Activated CD8-positive, alpha-beta T cell treated with anti-CD3 and anti-CD28 coated beads, Interleukin-2, amount 10 ng/mL, durations not matched to agents 7 days and 5 days (primary cell): ENCODE measurements at places on chromosomes 7 and 10. TPM values are rescaled to one million over a fixed set of nuclear protein-coding genes. Genes with fewer than 3 reads are reported as not detected.
A peak's percentile ranks its signal among the peaks of the same experiment; 100 is the strongest.

The SORBS1 gene
- 0.24 TPM for total RNA-seq

DNA sequence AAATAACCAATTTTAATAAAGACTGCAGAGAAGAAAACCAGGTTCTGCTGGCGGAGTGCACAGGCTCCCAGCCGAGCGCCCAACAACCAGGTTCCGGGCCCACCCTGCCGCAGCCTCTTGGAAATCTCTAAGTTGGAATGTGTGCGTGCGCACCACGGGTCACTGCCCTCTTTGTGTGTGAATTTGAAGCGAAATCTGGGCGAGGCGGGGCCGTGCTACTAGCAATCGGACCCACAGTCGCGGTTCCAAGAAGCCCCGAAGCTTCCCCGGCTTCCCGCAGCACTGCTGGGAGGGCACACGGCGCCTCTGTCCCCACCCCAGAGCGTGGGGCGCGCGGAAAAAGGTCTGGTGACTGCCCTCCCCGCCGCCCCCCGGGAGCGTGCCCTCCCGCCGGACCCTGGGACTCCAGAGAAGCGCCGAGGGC lies 666 bp upstream of the MAP3K8 start:
- peaks cover 59% of the 10 kb centered on the region for H3K4me1 ChIP-seq
- DNase-seq, result peak; percentile 70
- H3K27ac ChIP-seq, result peak overlapping the region; percentile 86
- peaks cover 32% of the 10 kb centered on the region for H3K36me3 ChIP-seq
- H3K27me3 ChIP-seq, result no peaks in the 10 kb centered on the region
- peak overlapping the region; percentile 92 for H3K4me3 ChIP-seq

GRCh38 chr7:106057962-106058927 lies 53.9 kb downstream of the SYPL1 start:
- H3K27me3 ChIP-seq, result peaks cover 2% of the 10 kb centered on the region
- no peak overlapping the region for H3K4me3 ChIP-seq
- H3K4me1 ChIP-seq, result peaks cover 50% of the 10 kb centered on the region
- no peaks in the 10 kb centered on the region for H3K36me3 ChIP-seq
- DNase-seq, result no peak

DNA sequence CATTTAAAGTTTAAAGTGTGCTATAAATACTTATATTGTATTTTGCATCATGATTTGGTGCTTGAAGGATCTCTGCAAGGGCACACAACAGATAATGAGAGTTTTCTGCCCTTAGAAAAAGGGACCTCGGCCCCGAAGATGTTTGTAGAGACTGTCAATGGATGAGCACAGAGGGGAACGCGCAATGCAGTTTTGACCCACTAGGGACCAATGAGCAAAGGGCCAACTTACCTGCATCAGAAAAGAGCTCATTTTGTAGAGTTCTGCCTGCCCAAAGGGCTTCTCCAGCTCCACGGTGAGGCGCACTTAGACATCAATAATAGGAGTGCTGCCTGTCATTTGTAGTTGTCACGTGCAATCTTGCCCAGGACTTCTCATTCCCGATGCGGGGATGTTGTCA lies 91.1 kb downstream of the BUB3 start:
- peaks cover 31% of the 10 kb centered on the region for H3K4me1 ChIP-seq
- H3K27ac ChIP-seq, result no peak overlapping the region
- no peak overlapping the region for H3K4me3 ChIP-seq
- no peak for DNase-seq
- no peaks in the 10 kb centered on the region for H3K36me3 ChIP-seq
- H3K27me3 ChIP-seq, result no peaks in the 10 kb centered on the region

The AIFM2 gene
- total RNA-seq, result 7.5 TPM

The POMZP3 gene
- 17.7 TPM for total RNA-seq

The TRIM4 gene
- 26.7 TPM for total RNA-seq

DNA sequence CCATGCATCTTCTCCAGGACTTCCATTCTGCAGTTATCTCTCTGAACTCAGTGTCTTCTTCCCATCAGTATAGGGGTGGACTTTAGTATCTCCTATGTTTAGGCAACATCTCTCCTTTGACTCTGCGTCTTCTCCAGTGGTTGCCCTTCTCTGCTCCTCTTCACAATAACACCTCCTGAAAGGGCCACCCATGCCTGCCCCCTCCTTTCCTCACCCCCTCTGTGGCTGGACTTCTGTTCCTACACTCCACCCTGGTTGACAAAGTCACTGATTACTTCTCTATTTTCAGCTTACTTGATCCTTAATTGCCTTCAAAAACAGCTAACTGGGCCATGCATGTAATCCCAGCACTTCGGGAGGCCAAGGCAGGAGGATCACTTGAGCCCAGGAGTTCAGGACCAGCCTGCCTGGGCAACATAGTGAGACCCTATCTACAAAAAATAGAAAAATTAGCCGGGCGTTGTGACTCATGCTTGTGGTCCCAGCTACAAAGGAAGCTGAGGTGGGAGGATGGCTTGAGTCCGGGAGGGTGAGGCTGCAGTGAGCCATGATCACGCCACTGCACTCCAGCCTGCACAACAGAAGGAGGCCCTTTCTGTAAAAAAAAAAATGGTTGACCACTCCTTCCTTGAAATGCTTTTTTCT lies 13.7 kb downstream of the SRGN start:
- peaks cover 35% of the 10 kb centered on the region for H3K4me1 ChIP-seq
- no peaks in the 10 kb centered on the region for H3K27me3 ChIP-seq
- H3K36me3 ChIP-seq, result peaks cover 64% of the 10 kb centered on the region
- peak; percentile 64 for DNase-seq

The RBP3 gene
- not detected for total RNA-seq

DNA sequence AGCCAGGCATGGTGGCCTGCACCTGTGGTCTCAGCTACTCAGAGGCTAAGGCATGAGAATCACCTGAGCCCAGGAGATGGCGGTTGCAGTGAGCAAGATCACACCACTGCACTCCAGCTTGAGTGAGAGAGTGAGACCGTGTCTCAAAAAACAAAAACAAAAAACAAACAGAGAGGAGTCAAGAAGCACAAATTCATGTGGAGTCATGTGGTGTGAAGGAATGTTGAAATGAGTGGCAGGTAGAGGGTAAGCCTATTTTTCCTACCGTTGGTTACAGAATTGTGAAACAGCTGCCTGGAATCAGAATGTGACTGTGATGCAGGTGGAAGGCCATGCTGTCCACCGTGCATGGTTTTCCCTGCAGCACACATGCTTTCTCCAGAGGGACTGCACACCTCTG lies 23.7 kb upstream of the NUB1 start:
- H3K27ac ChIP-seq, result no peak overlapping the region
- H3K4me3 ChIP-seq, result no peak overlapping the region
- peaks cover 9% of the 10 kb centered on the region for H3K36me3 ChIP-seq
- no peaks in the 10 kb centered on the region for H3K27me3 ChIP-seq
- DNase-seq, result no peak
- H3K4me1 ChIP-seq, result peaks cover 16% of the 10 kb centered on the region

DNA sequence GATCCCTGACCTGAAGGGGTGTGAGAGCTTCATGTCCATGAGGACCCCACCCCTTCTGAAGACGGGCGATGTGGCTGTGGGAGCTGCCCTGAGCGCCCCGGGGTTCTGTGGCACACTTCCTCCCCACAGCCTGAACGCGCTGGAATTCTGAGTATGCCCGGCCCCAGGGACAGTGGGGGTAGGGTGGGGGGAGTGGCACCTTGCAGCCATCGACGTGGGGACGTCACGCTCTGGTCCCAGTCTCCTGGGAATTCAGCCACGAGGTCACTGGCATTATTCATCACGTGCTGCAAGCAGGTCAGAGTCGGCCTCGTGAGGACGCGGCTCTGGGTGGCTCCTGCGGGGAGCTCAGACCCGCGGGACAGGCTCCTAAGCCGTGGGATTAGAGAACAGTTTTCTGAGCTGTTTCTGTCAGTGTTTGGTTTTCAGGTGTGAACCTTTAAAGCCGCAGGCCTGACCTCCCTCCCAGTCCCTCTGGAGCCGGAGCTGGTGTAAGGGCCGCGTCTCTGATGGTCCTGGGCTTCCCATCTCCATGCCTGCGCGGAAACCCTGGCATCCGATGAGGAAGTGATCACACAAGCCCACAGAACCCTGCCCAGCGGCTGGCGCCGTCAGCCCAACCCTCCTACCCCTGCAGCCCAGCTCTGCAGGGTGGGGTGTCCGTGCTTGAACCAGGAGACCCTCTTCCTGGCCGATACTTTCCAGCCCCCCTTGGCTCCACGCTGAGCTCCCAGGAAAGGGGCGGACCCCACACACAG lies 16.1 kb downstream of the GPR146 start:
- no peak for DNase-seq
- no peaks in the 10 kb centered on the region for H3K27me3 ChIP-seq
- no peak overlapping the region for H3K4me3 ChIP-seq
- H3K36me3 ChIP-seq, result no peaks in the 10 kb centered on the region
- H3K27ac ChIP-seq, result no peak overlapping the region

The PNLIPRP2 gene
- not detected for total RNA-seq

The ITGA8 gene
- not detected for total RNA-seq

GRCh38 chr10:132175907-132176581 lies 10.7 kb upstream of the DPYSL4 start:
- no peak overlapping the region for H3K27ac ChIP-seq
- H3K4me1 ChIP-seq, result no peaks in the 10 kb centered on the region
- no peaks in the 10 kb centered on the region for H3K36me3 ChIP-seq
- DNase-seq, result no peak
- H3K4me3 ChIP-seq, result no peak overlapping the region

- peaks cover 9% of the 10 kb centered on the region for H3K4me1 ChIP-seq
- no peak for DNase-seq
- H3K4me3 ChIP-seq, result no peak overlapping the region
- H3K27me3 ChIP-seq, result no peaks in the 10 kb centered on the region
- no peaks in the 10 kb centered on the region for H3K36me3 ChIP-seq
Observed at GRCh38 chr7:77266291-77266794, 66.7 kb upstream of the FGL2 start.

- peak within 1 kb of the TSS; percentile 19 for H3K4me3 ChIP-seq
- H3K27ac ChIP-seq, result no peak within 1 kb of the TSS
- no peak for DNase-seq
- H3K4me1 ChIP-seq, result peaks cover 13% of the 10 kb centered on the region
Observed at GRCh38 chr7:1232623-1233332, at the start of gene UNCX. Gene UNCX, plus strand, starts transcription at chr7:1232872. Its CDS starts 146 bp downstream, at chr7:1233018.

- H3K27me3 ChIP-seq, result peaks cover 6% of the 10 kb centered on the region
- peaks cover 12% of the 10 kb centered on the region for H3K4me1 ChIP-seq
- H3K36me3 ChIP-seq, result no peaks in the 10 kb centered on the region
- no peak for DNase-seq
Observed at GRCh38 chr10:68086910-68087684, 12.0 kb upstream of the HERC4 start.

- H3K27me3 ChIP-seq, result no peaks in the 10 kb centered on the region
- H3K4me1 ChIP-seq, result peaks cover 41% of the 10 kb centered on the region
- H3K4me3 ChIP-seq, result no peak overlapping the region
- H3K36me3 ChIP-seq, result peaks cover 36% of the 10 kb centered on the region
- DNase-seq, result no peak
Observed at GRCh38 chr7:155660059-155660757, 15.7 kb downstream of the RBM33 start.

The FAM25C gene
- not detected for total RNA-seq

The CLDN15 gene
- 19.6 TPM for total RNA-seq

The LDB3 gene
- 0.05 TPM for total RNA-seq

The GALNT17 gene
- total RNA-seq, result not detected

The CFAP58 gene
- 0.47 TPM for total RNA-seq

- no peak for DNase-seq
- H3K4me1 ChIP-seq, result no peaks in the 10 kb centered on the region
- no peak overlapping the region for H3K27ac ChIP-seq
- H3K27me3 ChIP-seq, result peaks cover 67% of the 10 kb centered on the region
- no peak overlapping the region for H3K4me3 ChIP-seq
Observed at GRCh38 chr10:101284101-101284743, 55.0 kb upstream of the LBX1 start.

DNA sequence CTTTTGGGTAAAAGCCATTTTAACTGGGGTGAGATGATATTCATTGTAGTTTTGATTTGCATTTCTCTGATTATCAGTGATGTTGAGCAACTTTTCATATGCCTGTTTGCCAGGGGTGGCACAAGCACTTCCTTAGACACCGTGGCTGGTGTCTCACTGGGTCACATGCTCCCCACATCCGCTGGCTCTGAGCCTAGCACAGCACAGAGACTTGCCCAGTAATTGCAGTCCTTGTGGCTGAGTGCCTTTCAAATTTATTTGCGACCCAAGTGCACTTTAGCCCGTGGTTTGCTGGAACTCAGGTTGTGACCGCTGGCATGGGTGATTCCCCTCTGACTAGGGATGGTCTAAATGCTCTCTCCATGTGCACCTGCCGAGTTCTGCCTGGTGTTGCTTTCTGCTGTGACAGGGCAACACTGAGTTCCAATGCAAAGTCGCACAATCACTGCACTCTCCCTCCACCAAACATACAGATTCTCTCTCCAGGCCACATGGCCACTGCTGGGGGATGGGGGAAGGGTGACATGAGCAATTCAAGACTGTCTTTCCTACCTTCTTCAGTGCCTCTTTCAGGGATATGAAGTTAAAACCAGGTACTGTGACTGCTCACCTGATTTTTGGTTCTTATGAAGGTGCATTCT lies 66.5 kb downstream of the ZNF277 start:
- H3K27ac ChIP-seq, result no peak overlapping the region
- peaks cover 3% of the 10 kb centered on the region for H3K4me1 ChIP-seq
- no peak overlapping the region for H3K4me3 ChIP-seq
- no peaks in the 10 kb centered on the region for H3K27me3 ChIP-seq
- no peaks in the 10 kb centered on the region for H3K36me3 ChIP-seq

DNA sequence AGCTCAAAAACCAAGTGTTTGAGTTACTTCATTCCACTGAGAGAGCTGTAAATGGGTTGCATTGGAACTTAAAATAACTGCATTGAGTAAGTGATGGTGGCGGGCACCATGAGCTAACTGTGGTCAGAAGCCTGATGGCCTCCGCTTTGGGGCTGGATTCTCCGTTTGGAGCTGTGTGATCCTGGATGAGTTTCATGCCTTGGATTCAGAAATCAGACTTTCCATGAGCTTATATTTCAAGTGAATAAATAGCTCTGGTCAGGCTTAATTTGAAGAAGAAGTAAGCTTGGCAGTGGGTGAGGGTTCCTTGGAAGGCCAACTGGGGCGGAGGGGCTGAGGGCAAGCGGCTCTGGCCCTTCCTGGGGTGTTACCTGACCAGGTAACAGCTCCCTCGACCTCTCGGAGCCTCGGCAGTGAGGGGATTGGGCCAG lies 5.6 kb downstream of the HTRA1 start:
- no peak overlapping the region for H3K4me3 ChIP-seq
- no peak overlapping the region for H3K27ac ChIP-seq
- H3K27me3 ChIP-seq, result peaks cover 69% of the 10 kb centered on the region
- peaks cover 8% of the 10 kb centered on the region for H3K4me1 ChIP-seq
- no peaks in the 10 kb centered on the region for H3K36me3 ChIP-seq
- no peak for DNase-seq

- peaks cover 63% of the 10 kb centered on the region for H3K27me3 ChIP-seq
- no peak overlapping the region for H3K4me3 ChIP-seq
- DNase-seq, result peak; percentile 53
Observed at GRCh38 chr7:103447073-103447960, 1.3 kb upstream of the SLC26A5 start.
